ENCODE measurements at places on chromosomes 2 and 18.
A peak's percentile ranks its signal among the peaks of the same experiment; 100 is the strongest.

GRCh38 chr2:107086497-107086896 lies 200.5 kb upstream of the ST6GAL2 start:
- DNase-seq, result no peak

DNA sequence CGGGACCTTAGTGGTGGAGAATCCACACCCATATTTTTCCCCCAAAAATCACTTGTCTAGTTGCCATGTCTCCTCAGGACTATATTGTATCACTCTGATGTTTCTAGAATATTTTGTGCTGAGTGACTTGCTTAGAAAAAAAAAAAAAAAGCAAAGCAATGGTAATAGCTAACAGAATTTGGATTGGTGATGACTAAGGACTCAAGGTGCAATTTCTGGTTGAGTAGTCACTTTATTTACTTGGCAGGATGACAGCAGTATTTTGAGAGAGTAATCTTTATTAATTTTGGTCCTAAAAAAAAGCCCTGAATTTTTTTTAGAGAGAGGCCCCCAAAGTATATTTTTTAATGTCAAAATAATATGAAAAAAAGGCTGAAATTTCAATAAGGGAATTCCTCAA lies 32.8 kb upstream of the MYO3B start:
- no peak for DNase-seq

GRCh38 chr2:73610111-73610510 lies 32.1 kb downstream of the NAT8 start:
- no peak for DNase-seq

GRCh38 chr2:10238396-10238795 lies 64.3 kb upstream of the HPCAL1 start:
- DNase-seq, result no peak

DNA sequence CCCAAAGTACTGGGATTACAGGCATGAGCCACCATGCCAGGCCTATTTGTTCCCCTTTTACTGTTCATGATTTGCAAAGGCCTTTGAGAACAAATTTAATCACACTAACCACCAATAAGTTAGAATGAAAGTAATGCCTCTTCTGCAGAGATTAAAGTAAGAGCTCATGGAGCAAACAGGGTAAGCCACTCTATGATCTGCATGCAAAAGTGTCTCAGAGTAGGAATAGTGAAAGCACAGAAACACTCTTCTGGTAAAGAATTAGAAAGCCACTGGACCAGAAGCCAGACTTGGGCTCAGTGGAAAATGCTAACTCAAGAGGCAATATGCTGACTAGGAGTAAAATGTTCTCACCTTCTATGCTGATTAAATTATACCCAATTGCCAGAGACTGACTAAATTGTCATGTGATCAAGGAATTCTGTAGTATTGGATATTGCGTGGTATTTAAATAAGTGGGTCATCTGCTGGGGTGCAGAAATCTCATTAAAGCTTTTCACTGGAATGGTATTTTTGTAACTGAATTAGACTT lies 235.3 kb upstream of the ERBB4 start:
- no peak for DNase-seq

- DNase-seq, result no peak
These were observed 141.9 kb downstream of the MGAT5 start for GRCh38 chr2:134395779-134396178.

DNA sequence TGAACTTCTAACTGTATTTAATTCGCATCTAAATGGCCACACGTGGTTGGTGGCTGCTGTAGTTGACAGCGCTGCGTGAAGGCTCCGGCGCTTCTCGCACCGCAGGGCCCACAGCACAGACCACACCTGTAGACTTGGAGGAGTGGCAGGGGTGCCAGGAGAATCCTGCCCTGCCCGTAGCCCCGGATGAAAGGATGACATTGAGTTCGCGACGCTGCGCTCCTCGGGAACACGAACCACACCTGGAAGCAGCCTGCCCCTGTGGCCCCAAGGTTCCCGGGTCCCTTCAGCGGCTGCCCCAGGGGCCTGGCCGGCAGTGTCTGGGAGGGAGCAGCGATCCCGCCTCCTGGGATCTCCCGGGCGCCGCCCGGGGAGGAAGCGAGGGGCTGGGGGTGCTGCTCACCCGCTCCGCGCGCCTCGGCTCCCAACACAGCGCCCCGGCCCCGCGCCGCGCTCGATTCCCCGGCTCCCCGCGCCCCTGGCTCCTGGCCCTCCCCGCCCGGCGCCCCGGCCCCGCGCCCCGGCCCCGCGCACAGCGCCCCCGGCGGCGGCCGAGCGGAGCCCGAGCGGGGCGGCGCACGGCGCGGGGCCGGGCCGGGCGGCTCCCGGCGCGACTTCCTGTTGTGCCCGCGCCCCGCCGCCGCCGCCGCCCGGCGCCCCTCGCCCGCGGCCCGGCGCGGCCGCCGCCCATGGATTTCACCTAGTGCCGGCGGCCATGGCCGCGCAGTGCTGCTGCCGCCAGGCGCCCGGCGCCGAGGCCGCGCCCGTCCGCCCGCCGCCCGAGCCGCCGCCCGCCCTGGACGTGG lies at the start of gene RNPEPL1:
RNPEPL1 (plus strand) TSS at position 613 of the 806 bp plus-strand sequence; CDS start at position 716, 103 bp downstream.
- DNase-seq, result peak; percentile 65

DNA sequence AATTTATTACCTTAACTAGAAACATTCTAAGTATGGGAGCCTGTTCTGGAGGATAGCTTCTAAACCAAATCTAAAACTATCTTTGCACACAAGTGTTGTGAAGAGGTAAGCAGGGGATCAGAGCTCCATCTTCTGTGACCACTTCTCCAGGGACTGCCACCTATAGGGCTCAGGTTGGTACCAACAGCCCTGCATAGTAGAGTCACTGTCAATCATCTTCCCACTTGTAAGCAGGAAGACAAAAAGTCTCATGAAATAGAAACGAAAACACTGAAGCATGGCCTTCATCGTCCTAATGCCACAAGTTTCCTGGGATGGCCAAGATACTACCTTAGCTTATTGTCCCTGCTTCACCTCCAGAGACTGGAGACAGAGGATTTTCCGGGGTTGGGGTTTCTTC lies 43.8 kb downstream of the KANSL3 start:
- no peak for DNase-seq

DNA sequence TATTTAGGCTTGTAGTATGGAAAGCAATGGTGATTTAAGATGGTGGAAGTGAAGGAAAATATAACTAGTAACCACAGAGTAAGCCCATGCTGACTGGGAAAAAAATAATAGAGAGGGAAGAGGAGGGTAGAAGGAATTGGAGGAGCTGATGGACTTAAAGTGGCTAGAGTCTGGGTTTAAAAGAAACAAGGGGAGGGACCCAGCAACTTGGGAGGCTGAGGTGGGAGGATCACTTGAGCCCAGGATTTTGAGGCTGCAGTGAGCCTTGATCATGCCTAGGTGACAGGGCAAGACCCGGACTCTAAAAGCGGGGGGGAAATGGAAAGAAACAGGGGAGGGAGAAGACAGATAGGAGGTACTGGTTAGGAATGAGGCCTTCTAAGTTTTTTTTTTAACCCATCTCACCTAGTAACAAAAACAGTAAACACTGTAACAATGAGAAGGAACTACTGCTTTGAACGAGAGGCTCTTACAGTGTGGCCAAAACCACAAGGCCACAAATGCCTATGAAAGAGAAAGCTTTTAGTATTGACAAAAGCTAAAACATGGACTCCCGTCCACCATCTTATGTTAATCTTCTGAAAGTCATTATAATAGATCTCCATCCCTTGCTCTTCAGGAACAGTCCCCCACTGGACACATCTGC lies 26.6 kb downstream of the METTL8 start:
- DNase-seq, result peak; percentile 2

DNA sequence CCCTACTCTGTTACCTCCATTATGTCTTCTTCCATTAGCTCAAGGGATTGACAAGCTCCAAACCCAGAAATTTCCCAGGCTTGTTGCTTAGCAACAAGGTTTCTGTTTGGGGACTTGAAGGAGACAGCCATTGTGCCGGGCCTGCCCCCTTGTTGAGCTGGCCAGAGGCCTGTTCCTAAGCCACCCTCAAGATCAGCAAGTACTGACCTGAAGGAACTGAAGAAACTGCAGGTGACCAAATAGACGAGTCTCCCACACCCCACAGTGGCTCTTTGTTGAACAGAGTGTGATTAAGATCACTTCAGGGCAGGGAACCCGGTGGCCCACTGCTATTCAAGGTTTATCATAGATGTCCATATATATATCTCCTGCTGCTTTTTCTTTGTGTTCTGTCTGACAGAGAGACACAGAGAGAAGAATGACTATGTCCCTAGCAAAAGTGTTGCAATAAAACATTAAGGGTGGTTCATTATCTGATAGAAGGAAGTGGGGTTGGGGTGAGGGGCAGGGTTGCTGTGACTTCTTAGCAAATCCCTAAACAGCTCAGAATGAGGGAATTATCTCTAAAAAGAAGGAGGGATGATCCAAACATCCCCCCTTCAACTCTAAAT lies 69.2 kb downstream of the RNF144A start:
- DNase-seq, result no peak

GRCh38 chr2:151251012-151251411 lies 10.7 kb downstream of the RBM43 start:
- no peak for DNase-seq

- DNase-seq, result no peak
These were observed 182.3 kb upstream of the PGAP1 start for GRCh38 chr2:197108758-197109157.

Data from central memory CD4-positive, alpha-beta T cell (primary cell).